ENCODE measurements at places on chromosomes 12 and 14.

GRCh38 chr12:12357719-12358461 is 1.0 kb downstream of the BORCS5 start:
- DNase-seq: peak; percentile 58
- no peaks in the 10 kb centered on the region for H3K27me3 ChIP-seq
- peak overlapping the region; percentile 69 for H3K4me3 ChIP-seq
- peak overlapping the region; percentile 94 for H3K27ac ChIP-seq

DNA sequence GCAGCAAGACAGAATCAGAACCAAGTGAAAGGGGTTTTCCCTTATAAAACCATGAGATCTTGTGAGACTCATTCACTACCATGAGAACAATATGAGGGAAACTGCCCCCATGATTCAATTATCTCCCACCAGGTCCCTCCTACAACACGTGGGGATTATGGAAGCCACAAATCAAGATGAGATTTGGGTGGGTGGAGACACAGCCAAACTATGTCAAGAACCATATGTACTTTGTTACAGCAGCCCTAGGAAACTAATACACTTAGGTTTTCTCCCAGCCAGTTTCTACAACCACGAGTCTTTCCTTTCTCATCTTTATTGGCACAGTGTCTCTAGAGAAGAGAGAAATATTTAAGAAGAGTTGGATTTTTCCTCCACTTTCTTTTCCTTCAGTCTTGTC is 72.6 kb downstream of the BTG1 start:
- DNase-seq: no peak
- no peak overlapping the region for H3K27ac ChIP-seq
- no peaks in the 10 kb centered on the region for H3K27me3 ChIP-seq
- no peak overlapping the region for H3K4me3 ChIP-seq
- H3K36me3 ChIP-seq: no peaks in the 10 kb centered on the region

DNA sequence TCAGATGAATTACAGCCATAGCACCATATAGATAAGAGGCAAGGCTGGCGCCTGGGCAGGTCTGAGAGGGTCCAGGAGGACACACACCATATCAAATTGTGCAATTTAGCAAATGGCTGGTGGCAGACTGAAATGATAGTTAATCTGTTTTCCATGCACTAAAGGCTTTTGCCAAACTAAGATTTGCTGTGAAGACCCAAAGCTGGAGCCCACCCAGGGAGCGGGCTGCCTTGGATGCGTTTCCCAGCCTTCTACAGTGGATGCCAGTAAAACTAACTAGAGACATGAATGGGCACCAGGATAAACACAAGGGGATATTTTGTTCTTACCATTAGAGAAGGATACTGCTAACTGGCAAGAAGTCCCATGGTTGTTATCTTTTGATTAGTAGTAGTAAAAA is 475.1 kb downstream of the DPF3 start:
- DNase-seq: no peak
- H3K4me1 ChIP-seq: no peaks in the 10 kb centered on the region
- H3K27me3 ChIP-seq: no peaks in the 10 kb centered on the region
- no peak overlapping the region for H3K4me3 ChIP-seq
- H3K36me3 ChIP-seq: no peaks in the 10 kb centered on the region
- no peak overlapping the region for H3K27ac ChIP-seq

- no peak for DNase-seq
- no peak overlapping the region for H3K27ac ChIP-seq
- H3K4me3 ChIP-seq: no peak overlapping the region
- no peaks in the 10 kb centered on the region for H3K27me3 ChIP-seq
Observed at GRCh38 chr12:110531741-110532333, 29.7 kb downstream of the RAD9B start.

GRCh38 chr12:14957551-14958168 is 3.7 kb downstream of the ARHGDIB start:
- peaks cover 17% of the 10 kb centered on the region for H3K4me1 ChIP-seq
- H3K27ac ChIP-seq: peak overlapping the region; percentile 86
- no peaks in the 10 kb centered on the region for H3K36me3 ChIP-seq
- H3K27me3 ChIP-seq: no peaks in the 10 kb centered on the region
- DNase-seq: no peak
- no peak overlapping the region for H3K4me3 ChIP-seq

GRCh38 chr14:72745991-72746980 is 147.6 kb downstream of the DPF3 start:
- no peaks in the 10 kb centered on the region for H3K27me3 ChIP-seq
- H3K4me1 ChIP-seq: no peaks in the 10 kb centered on the region
- H3K27ac ChIP-seq: no peak overlapping the region
- no peaks in the 10 kb centered on the region for H3K36me3 ChIP-seq
- H3K4me3 ChIP-seq: no peak overlapping the region

GRCh38 chr14:99122521-99123125 is 149.4 kb downstream of the BCL11B start:
- H3K4me1 ChIP-seq: peaks cover 8% of the 10 kb centered on the region
- H3K27me3 ChIP-seq: peaks cover 14% of the 10 kb centered on the region
- DNase-seq: no peak
- no peak overlapping the region for H3K4me3 ChIP-seq
- no peaks in the 10 kb centered on the region for H3K36me3 ChIP-seq

DNA sequence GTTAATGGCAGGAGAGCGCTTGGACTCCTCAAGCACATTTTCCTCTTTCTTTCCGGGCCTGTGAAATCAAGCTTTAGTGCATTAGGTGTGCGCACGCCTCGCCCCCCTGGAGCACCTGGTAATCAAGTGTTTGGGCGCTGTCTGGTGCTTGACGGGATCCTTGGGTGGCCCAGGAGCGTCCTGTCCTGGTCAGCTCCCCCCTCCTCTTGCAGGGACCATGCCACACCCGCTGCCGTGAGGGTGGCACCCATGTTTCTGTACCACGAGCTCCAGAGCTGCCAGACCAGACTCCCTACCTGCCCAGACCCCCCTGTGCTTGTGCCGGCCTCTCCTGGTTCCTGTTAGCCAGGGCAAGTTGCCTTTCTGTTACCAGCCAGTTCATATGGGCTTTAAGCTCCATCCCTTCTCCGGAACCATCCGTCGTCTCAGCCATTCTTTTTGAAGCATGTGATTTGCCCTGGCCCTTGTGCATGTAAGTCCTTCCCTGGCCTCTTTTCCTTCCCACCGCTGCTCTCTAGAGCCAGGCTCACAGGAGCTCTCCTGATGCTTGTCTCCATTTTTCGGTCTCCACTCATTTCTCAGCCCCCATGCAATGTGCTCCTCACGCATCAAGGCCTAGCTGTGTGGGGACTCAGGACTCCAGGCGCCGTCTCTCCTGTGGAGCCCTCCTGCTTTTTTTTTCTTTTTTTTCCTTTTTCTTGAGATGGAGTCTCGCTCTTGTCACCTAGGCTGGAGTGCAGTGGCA is 66.1 kb downstream of the EP400 start:
- no peak overlapping the region for H3K4me3 ChIP-seq
- no peak for DNase-seq
- no peak overlapping the region for H3K27ac ChIP-seq
- peaks cover 100% of the 10 kb centered on the region for H3K36me3 ChIP-seq
- no peaks in the 10 kb centered on the region for H3K4me1 ChIP-seq

DNA sequence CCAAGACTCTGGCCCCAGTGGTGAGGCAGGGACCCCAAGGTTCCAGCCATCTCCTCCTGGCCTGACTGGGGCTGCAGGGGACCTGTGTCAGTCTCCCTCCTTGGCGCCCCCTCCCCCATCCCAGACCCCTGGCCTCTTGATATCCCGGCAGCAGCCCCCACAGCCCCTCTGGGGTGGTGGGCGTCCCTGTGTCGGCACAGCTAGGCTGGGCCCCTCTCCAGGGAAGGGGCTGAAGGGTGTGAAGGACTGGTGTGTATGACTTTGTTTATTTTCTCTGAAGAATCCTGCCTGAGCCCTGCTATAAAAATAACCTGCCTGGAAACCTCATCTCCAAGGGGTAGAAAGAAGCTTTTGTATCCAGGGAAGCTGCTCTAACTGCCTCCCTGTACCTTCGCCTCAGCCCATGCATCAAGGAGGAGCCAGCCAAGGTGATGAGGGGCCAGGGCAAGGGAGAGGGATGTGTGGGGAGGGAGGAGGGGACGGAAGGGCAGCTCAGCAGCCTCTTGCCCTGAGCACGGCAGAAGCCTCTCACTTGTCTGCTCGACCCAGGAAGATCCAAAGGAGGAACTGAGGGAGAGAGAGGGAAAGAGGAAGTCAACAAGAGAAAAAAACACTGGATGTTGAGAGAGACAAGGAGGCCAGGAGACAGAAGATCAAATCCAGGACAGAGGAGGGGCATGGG is 25.4 kb upstream of the COL2A1 start:
- no peaks in the 10 kb centered on the region for H3K4me1 ChIP-seq
- no peak for DNase-seq
- H3K27ac ChIP-seq: no peak overlapping the region
- no peak overlapping the region for H3K4me3 ChIP-seq
- no peaks in the 10 kb centered on the region for H3K27me3 ChIP-seq

- no peak overlapping the region for H3K27ac ChIP-seq
- peaks cover 6% of the 10 kb centered on the region for H3K36me3 ChIP-seq
- H3K27me3 ChIP-seq: no peaks in the 10 kb centered on the region
- peaks cover 37% of the 10 kb centered on the region for H3K4me1 ChIP-seq
- no peak overlapping the region for H3K4me3 ChIP-seq
Observed at GRCh38 chr12:6471989-6472360, 1.5 kb upstream of the VAMP1 start.

- H3K4me3 ChIP-seq: peak overlapping the region; percentile 25
- peaks cover 81% of the 10 kb centered on the region for H3K4me1 ChIP-seq
- H3K36me3 ChIP-seq: no peaks in the 10 kb centered on the region
- peak; percentile 96 for DNase-seq
Observed at GRCh38 chr12:6946033-6946919, 2.5 kb downstream of the C12orf57 start.

- peaks cover 90% of the 10 kb centered on the region for H3K36me3 ChIP-seq
- no peak for DNase-seq
- H3K4me3 ChIP-seq: no peak overlapping the region
- H3K4me1 ChIP-seq: no peaks in the 10 kb centered on the region
Observed at GRCh38 chr12:48061938-48062719, 43.8 kb downstream of the SENP1 start.

GRCh38 chr12:48788854-48789775 is at the start of gene ADCY6:
TSS of gene ADCY6 (minus strand) at chr12:48789089. CDS start at chr12:48783434, 5,655 bp downstream.
- no peaks in the 10 kb centered on the region for H3K36me3 ChIP-seq
- H3K27ac ChIP-seq: peak within 1 kb of the TSS; percentile 83
- H3K27me3 ChIP-seq: peaks cover 34% of the 10 kb centered on the region
- DNase-seq: peak; percentile 68

DNA sequence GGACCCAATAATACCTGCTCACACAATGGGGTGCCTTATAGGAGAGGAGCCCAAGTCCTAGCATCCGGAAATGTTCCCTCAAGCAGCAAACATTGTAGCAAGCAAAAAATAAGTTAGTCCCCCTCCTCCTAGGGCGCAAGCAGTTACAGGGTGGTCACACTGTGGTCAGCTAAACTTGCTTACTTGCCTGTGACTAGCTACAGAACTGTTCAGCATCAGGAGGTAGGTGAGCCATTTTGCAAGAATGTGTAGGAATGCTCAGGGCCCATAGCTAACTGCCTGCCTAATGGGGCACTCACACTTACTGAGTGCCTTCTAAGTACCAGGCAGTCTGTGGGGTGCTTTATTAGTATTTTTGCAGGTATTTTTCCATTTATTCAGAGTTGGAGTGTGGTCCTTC is 154.6 kb upstream of the GRIN2B start:
- H3K4me1 ChIP-seq: no peaks in the 10 kb centered on the region
- H3K36me3 ChIP-seq: no peaks in the 10 kb centered on the region
- no peak for DNase-seq
- no peak overlapping the region for H3K4me3 ChIP-seq
- no peaks in the 10 kb centered on the region for H3K27me3 ChIP-seq

GRCh38 chr12:89753997-89754396 is 45.4 kb upstream of the ATP2B1 start:
- DNase-seq: no peak
- H3K27ac ChIP-seq: no peak overlapping the region
- no peaks in the 10 kb centered on the region for H3K27me3 ChIP-seq
- no peaks in the 10 kb centered on the region for H3K4me1 ChIP-seq

DNA sequence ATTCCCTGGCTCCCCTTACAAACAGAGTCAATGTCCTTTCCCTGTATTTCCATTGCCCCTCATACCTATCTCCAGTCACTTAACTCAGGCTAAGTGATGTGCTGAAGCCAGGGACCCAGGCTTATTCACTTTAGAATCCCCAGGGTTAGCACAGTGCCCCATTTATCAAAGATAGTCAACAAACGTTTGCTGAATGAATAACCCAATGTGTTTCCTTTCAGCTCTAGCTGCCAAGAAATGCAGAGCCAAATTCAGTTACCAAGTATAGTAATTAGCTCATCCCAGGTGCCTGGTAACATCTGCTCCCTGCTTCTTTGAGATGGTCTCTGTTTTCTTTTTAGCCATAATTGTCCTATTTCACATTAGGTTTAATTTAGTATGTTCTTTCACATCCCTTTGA is 189.5 kb downstream of the PHLDA1 start:
- H3K4me1 ChIP-seq: no peaks in the 10 kb centered on the region
- no peak overlapping the region for H3K27ac ChIP-seq
- H3K27me3 ChIP-seq: no peaks in the 10 kb centered on the region
- DNase-seq: no peak
- no peak overlapping the region for H3K4me3 ChIP-seq

DNA sequence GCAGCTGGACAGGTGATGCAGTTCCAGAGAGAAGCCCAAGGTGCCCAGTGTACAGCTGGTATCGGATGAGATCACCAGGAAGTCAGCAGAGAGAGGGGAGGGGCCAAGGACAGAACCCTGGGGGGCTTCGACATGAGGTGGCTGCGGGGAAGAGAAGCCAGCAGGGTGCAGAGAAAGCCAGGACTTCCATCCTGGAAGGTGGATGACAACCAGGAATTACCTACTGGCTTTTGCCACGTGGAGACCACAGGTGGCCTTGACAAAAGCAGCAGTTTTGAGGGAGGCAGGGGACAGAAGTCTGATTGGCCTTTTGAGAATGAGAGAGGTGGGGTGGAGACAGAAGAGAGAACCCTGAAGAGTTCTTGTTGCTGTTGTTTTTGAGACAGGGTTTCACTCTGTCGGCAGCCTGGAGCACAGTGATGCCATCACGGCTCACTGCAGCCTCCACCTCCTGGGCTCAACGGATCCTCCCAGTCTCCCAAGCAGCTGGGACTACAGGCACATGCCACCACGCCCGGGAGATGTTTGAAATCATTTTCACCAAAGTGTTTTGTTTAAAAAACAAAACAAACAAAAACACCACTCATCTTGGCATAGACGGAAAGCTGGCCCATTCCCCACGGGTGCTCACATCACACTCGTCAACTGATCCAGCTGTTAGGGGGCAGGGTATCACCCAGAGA is 35.2 kb downstream of the CDC42BPB start:
- H3K4me1 ChIP-seq: peaks cover 50% of the 10 kb centered on the region
- no peaks in the 10 kb centered on the region for H3K36me3 ChIP-seq
- peak overlapping the region; percentile 16 for H3K27ac ChIP-seq
- H3K27me3 ChIP-seq: no peaks in the 10 kb centered on the region
- no peak overlapping the region for H3K4me3 ChIP-seq

DNA sequence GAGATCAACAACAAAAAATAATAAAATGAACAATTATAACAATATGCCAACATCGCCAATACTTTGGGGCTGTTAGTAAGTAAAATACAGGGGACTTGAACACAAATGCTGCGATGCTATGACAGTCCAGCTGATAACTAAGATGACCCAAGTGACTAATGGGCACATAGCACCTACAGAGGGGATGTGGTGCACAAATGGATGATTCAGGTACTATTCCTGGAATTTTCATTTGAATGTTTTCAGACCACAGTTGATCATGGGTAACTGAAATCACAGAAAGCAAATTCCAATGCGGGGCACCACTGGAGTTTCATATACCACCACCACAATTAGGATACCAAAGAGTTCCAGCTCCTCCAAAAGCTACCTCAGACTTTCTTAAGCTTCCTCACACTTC is 82.9 kb downstream of the RCOR1 start:
- no peak overlapping the region for H3K27ac ChIP-seq
- no peak overlapping the region for H3K4me3 ChIP-seq
- no peaks in the 10 kb centered on the region for H3K4me1 ChIP-seq
- no peaks in the 10 kb centered on the region for H3K27me3 ChIP-seq
- DNase-seq: no peak
